ENCODE measurements at places on chromosomes 5 and 9.

- DNase-seq = no peak
Observed at GRCh38 chr5:147411359-147412319, 98.2 kb downstream of the DPYSL3 start.

GRCh38 chr9:385818-386398 is 171.2 kb downstream of the DOCK8 start:
- DNase-seq = peak; percentile 65

GRCh38 chr5:94812232-94812631 is 193.8 kb downstream of the SLF1 start:
- no peak for DNase-seq

DNA sequence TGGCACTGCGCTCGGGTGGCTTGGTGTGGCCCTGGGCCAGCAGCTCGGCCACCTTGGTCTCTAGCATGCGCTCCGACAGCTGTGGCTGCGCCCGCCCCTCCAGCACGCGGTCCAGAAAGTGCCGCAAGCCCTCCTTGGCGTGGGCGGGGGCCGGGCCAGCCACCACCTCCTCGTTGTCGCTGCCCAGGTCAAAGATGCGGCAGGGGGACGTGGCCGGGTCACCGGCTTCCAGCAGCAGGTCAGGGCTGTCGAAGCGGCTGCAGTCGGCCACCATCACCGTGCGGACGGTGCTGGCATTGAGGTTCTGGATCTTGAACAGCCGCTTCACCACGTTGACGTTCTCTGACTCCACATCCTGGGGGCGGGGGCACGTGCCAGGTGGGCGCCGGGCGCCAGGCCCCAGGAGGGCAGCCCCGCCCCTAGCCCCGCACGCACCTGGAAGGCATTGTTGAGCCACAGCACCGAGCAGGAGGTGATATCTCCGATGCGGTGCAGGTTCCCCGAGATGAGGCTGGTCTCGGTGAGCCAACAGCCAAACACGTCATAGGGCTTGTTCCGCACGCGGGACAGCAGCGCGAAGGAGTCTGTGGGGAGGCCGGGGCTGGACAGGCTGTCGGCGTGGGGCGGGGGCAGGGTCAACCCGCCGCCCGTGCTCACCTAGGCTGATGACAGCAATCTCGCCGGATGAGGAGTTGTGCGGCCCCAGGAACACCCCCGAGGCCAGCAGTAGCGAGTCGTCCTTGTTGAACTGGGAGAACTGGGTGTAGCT is 2.2 kb downstream of the FBXW5 start:
- no peak for DNase-seq

GRCh38 chr9:37656936-37657335 is 6.2 kb downstream of the FRMPD1 start:
- no peak for DNase-seq

DNA sequence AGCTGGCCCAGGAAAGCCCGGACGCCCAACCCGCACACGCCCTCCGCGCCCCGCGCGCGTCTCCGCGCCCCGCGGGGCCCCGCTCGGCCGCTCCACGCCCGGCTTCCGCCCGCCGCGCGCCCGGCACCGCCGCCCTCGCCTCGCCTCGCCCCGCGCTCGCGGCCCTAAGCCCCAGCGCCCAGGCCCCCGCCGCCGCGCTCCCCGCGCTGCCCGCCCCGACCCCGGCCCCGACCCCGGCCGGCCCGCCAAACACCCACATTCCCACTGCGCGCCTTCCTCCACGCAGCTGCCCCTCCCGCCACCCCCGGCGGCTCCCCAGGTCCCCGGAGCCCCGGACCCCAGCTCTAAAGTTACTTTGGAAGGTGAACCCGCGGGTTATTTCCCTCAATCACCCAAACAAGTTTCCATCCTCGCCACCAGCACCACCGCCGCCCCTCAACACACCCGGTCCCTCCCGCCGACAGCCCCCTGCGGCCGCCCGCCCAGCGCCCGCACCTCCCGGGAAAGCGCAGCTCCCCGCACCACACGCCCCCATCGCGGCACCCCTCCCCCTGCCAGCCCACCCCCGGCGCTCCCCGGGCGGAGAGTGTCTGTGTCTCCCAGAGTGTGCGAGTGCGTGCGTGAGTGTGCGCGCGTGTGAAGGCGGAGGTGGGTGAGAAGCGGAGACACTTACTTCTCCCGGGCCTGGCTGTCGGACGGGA is 439 bp downstream of the SSBP2 start:
- peak; percentile 50 for DNase-seq

GRCh38 chr5:124745007-124745927 is 1.2 kb downstream of the ZNF608 start:
- DNase-seq = no peak

GRCh38 chr5:96067894-96068614 is 106.4 kb upstream of the ELL2 start:
- DNase-seq = no peak

DNA sequence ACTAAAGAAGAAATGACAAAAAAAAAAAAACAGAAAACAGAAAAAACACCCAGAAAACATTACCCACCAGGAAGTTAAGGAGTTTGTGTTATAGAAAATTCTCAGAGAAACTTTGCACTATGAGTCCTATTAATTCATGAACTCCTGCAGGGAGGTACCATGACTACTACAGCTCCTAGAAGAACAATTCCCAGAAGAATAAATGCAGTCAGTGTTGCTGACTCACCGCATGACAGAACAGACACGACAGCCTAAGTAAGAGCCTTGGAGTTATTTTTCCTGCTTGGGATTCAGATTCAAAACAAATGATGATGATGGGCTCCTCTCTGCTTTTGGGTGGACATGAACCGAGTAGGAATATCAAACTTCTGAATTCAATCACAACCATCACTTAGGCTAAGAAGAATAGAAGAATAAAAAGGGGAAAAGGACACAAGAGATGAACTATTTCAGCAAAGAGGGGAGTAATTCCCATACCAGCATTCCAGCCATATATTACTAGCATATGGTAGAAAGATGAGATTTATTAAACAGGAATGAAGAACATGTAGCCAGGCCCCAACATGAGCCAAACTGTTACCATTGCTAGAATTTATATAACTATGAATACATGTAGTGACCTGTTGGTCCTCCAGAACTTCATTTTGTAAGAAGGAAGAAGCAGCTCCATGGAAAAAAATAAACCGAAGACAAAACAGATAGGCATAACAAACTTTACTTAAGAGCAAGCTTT is 209.6 kb upstream of the PDE4D start:
- DNase-seq = no peak

GRCh38 chr9:112180387-112180881 is 5.3 kb upstream of the SUSD1 start:
- DNase-seq = no peak

DNA sequence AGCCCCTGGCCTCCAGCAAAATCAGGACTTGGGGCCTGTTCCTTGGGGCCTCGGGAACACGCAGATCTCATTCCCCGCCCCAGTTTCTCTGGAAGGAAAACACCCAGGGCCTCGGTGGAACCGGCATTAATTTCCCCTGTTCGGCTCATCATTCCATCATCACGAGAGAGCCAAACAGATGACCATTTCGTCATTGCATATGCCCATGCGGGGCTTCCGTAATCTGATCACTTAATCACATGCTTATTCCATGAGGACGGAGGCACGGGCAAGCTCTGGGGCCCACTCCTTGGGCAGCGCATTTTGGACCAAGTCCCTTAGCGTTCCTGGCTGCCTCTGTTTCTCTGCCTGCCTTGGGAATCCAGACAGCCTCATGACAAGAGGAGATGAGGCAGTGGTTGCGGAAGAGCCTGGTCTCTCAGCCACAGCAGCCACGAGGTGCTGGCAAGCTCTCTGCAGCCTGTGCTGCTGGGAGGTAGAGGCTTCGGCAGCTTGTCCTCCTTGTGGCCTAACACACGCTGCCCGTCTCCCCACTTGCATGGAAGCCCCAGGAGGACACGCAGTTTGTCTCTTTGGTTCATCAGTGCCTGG is 65.0 kb upstream of the IER5L start:
- DNase-seq = no peak

GRCh38 chr9:85478847-85479246 is 262.9 kb downstream of the AGTPBP1 start:
- DNase-seq = no peak

DNA sequence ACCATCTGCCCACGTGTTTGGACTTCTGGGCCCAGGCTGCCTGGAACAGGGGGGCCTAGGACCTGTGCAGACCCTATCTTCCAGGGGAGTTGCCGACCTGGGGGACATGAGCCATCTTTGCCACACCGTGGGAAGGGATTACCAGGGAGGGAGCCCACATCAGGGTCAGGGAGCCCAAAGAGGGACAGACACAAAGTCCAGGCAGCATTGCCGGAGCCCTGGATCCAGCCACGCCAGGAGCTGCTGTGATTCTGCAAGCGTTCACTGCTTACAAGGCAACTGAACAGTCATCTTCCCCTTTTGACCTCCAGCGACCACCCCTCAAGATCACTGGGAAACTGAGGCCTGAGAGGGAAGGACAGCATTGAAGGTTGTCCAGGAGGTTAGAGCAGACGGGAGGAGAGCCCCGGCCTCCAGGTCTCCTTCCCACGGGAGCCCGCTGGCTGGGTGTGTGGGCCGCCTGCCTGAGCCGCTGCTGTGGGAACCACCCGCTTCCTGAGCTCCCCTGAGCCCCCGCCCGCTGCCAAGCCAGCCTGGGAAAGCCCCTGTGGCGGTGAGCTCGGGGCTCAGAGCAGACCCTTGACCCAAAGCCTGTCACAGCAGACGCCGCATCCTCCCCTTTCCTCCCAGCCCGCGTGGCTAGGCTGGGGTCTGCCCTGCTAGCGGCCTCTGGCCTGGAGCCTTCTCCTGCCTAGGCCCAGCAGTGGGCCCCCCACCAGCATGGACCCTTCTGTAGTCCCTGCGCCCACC is 17.1 kb upstream of the NOTCH1 start:
- DNase-seq = no peak

DNA sequence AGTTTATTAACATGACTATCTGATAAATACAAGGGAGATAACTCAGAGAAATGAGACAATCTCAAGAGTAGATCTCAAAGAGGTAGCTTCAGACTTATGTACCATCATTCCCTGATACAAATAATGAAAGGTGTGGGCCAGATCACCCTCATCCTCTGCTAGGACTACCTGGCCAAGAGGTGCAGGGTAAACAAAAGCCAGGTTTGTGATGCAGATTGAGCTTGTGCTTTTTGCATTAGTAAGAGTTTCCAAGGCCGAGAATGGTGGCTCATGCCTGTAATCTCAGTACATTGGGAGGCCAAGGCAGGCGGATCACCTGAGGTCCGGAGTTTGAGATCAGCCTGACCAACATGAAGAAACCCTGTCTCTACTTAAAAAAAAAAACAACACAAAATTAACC is 8.9 kb upstream of the SPIN1 start:
- DNase-seq = no peak

DNA sequence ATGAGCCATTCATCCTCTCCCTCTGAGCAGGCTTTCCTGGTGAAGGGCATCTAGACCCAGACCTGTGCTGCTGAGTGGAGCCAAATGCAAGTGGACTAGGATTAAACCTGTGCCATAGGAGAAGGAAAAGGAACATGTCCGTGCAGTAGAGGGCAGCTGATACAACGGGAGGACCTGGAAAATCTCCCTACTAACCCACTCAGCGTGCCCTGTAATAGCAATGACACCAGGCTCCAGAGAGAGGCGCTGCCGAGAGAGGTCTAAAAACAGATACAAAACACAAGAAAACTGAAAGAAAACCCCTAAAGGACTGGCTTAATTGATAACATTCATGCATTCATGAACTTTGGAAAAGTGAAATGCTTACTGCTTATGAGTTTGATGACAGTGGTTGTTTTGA is 60.8 kb downstream of the PFDN1 start:
- DNase-seq = no peak

DNA sequence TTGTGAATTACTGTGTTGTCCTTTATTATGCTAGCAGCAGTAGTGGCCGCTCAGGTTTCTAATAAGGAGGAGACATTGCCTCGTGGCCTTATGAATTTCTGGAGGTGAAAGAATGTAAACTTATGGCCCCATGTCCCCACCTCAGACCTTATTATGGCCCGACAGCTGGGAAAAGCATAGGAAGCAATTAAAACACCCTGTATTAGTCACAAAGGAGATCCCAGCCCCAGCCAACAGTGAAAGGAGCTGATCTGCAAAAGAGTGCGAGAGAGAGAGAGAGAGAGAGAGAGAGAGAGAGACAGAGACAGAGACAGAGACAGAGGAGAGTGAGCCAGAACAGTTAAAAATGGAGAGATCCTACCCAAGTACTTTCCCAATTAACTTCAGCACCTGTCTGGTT is 269.3 kb downstream of the DMRT2 start:
- DNase-seq = no peak

- no peak for DNase-seq
Observed at GRCh38 chr9:82410866-82411265, 422.3 kb downstream of the SPATA31D1 start.

DNA sequence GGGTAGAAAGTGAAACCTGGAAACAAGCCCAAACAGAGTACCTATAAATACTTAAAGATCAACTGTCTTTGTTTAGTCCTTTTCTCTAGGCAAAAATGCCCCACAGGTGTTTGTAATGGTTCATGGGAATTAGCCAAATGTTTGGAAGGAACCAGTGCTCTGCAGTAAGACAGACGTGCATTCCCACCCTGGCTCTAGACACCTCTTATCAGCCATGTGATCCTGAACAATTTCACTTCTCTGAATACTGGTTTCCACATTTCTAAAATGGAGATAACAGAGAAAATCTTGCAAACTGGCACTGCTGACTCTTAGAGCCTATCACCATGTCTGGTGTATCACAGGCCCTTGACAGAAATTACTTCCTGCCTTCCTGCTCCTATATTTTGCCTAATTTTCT is 30.0 kb downstream of the GLIS3 start:
- DNase-seq = no peak

DNA sequence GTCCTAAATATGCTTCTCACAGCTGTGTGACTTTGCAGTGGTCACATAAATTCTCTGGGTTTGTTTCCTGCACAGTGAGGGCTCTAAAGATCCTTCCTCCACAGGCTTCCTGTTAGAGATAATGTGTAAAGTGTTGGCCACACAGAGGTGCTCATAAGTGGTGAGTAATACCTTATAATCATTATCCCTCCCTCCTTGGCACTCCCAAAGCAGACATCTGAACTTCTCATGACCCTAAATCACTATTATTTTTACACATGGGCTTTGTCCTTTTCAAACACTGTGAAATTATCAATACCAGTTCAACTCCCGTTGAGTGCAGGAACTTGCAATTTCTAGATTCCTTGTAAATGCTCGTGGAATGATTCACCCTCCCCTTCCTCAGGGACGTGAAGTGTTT is 100.2 kb downstream of the BRINP1 start:
- DNase-seq = no peak

DNA sequence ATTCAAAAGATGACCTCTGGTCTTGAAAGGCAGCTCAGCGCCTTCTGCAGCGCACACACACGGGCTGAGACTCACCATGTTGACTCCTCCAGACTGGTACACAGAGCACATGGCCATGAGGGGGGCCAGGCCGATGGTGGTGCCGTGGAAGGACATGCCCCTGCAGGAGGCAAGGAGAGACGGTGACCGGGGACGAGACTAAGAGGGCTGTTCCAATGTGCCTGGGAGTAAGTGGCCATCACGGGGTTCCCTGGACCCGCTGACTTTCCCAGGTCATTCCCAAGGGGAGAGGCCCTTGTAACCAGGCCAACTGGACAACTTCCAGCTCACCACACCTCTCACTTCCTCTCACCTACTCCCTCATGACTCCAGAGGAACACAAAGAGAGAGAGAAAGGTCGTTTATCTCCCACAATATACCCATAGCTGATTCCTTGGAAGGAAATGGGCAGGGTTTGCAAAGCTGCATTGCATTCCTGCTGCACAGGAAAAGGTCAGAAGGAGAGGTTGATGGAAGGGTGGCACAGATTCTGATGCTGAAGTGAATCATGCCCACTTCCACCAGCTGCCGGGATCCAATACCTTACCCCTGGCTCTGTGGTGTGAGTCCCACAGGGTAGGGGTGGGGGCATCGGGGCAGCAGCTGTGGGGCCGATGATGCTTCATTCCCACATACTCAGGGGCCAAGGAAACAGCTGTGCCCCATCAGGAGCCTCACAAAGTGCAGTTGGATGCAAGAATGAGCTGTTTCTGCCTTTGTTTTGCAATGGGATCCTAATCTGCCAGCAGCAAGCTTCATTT is 47.2 kb downstream of the NIPAL4 start:
- DNase-seq = no peak

Measured in nephron progenitor cell (in vitro differentiated cells).